Activated naive CD8-positive, alpha-beta T cell treated with anti-CD3 and anti-CD28 coated beads, Interleukin-2, amount 50 U/mL, for 16 hours (primary cell): ENCODE measurements at places on chromosomes 5 and 9.

DNA sequence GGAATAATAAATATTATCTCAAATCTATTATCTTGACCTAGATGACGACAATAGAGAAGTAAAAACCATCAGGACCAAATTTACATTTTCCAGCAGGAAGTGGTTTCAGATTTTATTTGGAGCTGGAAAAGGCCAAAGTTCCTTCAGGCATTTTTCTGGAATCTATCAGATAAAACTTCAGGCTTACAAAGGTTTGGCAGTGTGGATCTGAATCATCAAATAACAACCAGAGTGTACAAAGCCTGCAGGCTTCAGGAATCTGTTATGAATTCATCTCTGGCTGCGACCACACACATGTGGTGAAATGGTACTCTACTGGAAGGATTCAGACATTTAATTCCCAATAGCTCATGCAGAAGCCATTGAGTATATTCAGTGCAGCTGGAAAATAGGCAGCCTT lies 726.4 kb upstream of the GRAMD2B start:
- DNase-seq = no peak

GRCh38 chr9:136921307-136921706 lies 23.2 kb downstream of the FBXW5 start:
- no peak for DNase-seq

GRCh38 chr5:67259548-67260215 lies 63.1 kb upstream of the CD180 start:
- no peak for DNase-seq

DNA sequence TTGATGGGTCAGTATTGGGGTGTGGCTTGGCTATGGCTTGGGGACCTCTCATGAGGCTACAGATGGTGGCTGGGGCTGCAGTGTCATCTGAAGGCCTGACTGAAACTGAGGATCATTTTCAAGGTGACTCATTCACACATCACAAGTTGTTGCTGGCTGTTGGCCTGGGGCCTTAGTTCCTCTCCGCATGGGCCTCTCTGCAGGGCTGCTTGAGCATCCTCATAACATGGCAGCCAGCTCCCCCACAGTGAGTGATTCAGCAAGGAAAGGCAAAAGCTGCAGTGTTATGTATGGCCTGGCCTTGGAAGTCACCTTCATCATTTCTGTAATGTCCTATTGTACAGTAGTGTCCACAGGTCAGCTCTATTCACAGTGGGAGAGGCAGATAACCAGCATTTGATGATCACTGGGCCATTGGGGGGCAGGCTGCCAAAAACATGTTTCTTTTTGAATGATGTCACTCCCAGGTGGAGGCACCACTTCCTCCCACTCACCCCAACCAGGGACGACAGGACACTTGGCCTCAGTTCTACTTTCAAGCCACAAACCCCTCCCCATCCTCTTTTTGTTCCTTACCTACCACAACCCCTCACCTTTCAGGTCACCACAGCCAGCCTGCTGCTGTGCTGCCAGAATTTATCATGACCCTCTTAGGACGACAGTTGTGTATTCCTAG lies 14.4 kb downstream of the FGD3 start:
- no peak for DNase-seq

GRCh38 chr9:31776471-31776870 lies 608.0 kb upstream of the ACO1 start:
- DNase-seq = no peak

GRCh38 chr9:97548819-97549540 lies 47.5 kb downstream of the TMOD1 start:
- no peak for DNase-seq

DNA sequence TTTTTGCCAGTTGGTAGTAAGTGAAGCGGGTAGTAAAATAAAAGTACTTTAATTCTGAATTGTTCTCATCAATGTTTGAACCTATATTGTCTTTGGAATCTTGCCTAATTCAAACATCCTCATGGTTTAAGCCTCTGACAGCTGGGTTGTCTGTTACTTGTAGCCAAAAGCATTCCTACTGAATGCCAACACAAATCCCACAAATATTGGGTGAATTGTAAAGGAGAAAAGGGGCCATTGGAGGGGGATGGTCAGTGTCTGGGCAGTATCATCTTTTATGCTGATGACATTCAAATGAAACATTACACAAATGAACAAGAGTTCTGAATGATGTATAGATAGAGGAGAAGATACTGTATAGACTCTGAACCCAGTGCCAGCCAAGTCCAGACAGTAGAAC lies 309.5 kb downstream of the OSTF1 start:
- DNase-seq = no peak

DNA sequence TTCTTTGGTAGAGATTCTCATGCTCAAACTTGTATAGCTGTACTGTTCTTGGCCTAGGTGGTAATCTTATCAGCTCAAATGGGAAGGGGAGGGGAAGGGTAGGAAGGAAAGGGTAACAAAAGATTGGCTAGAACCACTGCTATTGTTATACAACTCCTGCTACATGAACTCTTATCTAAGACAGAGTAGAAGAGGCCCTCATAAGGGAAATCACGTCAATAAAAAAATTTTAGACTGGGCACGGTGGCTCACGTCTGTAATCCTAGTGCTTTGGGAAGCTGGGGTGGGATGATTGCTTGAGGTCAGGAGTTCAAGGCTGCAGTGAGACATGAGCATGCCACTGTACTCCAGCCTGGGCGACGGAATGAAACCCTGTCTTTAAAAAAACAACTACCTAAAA lies 15.9 kb downstream of the STOM start:
- no peak for DNase-seq

GRCh38 chr5:133147411-133147810 lies 95.6 kb downstream of the HSPA4 start:
- DNase-seq = no peak

DNA sequence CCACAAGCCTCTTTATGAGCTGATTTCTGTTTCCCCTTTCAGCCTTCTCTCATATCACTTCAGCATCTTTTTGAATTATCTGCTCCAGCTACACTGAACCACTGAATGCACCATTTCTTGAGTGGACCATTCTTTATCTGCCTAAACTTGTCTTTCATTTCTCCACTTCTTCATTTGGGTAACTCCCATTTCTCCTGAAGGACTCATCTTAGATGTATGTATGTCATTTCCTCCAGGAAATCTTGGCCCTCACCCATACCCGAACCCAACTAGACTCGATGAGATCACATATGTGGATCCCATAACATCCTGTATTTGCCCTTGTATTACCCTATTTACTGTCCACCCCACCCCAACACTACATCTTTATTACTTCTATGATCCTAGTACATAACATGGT lies 249.8 kb downstream of the KIF4B start:
- no peak for DNase-seq

GRCh38 chr5:91380491-91381238 lies 2.5 kb downstream of the ARRDC3 start:
- DNase-seq = peak; percentile 97

DNA sequence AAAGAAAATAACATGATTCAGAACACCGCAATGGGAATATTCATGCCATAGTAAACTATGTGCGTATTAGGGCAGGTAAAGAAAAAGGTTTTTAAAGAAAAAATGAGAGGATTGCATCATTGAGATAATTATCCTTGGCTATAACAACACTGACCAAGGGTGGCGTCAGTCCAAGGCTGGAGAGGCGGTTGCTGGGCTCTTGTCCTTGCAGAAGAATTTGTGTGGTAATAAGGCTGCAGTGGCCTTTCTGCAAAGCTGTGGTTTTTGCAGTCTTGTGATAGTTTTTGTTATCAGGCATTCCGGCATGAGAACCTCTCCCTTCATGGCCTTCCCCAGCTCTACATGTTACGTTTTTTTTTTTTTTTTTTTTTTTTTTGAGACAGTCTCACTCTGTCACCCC lies 14.0 kb downstream of the BOD1 start:
- no peak for DNase-seq

DNA sequence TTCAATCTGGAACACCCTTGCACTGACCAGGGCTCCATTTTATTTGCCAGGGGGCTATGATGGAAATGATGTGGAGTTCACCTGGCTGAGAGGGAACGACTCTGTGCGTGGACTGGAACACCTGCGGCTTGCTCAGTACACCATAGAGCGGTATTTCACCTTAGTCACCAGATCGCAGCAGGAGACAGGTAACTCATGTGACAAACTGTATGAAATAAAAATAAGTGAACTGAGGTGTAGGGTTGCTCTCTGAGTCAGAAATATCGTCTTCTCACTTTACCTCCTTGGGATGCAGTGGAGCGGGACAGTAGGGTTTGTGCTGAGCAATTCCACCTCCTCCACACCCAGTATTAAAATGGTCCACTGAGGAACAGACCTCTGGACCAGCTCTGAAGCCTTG lies 22.1 kb downstream of the GABRP start:
- DNase-seq = no peak

DNA sequence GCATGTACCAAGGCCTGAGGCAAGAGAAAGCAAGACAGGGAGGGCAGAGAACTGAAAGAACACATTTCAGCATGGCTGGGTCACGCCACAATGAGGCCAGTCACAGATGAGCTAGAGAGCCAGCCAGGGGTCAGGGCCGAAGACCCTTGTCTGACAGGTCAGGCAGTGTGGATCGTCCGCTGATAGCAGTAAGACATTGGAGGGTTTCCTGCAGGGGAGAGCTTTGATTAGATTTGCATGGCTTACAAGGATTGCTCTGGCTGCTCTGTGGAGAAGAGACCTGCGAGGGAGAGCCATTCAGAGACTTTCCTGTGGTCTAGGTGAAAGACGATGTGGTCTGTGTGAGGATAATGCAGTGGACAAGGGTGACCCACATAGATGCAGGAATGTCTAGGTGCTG lies 93.1 kb downstream of the RALGPS1 start:
- no peak for DNase-seq
